ENCODE measurements at places on chromosomes 3 and 15.

- DNase-seq = no peak
Measured at GRCh38 chr3:138933981-138934691, 12.8 kb downstream of the FOXL2 start.

- DNase-seq = no peak
Measured at GRCh38 chr15:64096668-64097384, 1.0 kb downstream of the SNX1 start.

- DNase-seq = no peak
Measured at GRCh38 chr3:153305189-153305588, 143.2 kb downstream of the RAP2B start.

DNA sequence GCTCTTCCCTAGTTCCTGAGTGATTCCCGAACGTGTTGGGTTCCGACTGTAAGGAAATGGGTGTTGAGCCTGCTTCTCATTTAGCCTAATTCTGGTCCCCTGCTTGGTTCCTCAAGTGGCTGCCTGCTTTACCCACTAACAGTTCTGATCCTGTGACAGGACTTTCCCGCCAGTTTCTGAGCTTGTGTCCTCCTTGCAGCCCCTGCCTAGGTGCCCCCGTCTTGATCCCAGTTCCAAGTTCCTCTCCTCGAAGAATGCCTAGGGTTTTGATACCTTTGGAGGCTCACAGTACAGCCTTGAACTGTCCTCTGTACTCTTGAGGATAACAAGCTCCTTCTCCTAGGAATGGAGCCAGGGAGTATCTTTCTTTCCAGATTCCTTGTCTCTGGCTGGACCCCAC lies 12.0 kb upstream of the RASGRF1 start:
- DNase-seq = no peak

GRCh38 chr15:69217381-69217780 lies 56.9 kb downstream of the GLCE start:
- no peak for DNase-seq

- DNase-seq = no peak
Measured at GRCh38 chr3:107028626-107029025, 348.6 kb upstream of the CCDC54 start.

DNA sequence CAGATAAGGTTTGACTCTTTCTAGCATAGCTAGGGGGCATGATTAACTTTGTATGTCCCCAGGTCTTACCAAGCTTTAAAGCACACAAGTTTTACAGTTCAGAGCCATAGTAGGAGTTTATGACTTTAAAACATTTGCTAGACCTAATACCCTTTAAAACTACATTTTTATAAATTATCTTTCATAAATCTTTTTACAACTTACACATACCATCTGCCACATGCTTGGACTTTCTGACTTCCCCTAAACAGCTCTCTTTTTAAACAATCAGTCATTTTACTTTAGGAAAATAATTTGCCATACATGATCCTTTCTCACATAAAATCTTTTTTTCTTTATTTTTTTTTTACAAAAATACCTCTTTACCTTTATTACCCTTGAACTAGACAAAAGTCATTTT lies 735.3 kb upstream of the CADM2 start:
- no peak for DNase-seq

- DNase-seq = no peak
Measured at GRCh38 chr3:7396534-7396933, 535.6 kb downstream of the GRM7 start.

DNA sequence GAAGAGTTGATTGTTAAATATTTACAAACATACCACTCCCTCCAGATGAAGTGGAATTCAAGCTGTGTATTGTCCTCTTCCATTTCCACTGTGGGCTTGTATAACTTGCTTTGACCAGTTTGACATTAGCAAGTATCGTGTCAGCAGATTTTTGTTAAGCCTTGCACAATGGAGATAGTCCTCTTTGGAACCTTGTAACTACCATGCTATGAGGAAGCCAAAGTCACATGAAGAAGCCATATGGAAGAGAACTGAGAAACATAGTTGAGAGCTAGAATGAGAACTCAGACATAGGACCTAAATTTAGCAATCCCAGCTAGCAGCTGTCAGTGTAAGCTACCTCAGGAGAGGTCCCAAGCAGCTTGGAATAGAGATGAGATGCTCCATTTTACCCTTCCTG lies 889.2 kb downstream of the PDCD6IP start:
- DNase-seq = no peak

DNA sequence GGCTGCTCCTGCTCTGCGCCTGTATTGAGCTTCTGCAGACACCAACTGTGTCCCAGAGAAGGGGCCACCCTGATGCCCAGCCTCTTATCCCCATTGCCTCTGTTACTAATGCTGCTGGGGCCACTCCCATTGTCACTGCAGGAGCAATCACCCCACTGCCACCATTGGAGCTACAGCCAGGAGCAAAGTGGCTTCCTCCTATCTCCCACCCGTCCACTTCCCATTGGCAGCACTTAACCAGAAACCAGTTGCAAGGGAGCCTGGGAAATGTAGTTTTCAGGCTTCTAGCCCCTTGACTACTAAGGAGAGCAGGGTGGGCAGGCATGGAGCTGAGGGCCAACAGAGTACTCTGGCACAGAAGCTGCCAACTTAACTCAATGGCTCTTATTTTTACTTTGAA lies 55.9 kb upstream of the KLF13 start:
- no peak for DNase-seq

DNA sequence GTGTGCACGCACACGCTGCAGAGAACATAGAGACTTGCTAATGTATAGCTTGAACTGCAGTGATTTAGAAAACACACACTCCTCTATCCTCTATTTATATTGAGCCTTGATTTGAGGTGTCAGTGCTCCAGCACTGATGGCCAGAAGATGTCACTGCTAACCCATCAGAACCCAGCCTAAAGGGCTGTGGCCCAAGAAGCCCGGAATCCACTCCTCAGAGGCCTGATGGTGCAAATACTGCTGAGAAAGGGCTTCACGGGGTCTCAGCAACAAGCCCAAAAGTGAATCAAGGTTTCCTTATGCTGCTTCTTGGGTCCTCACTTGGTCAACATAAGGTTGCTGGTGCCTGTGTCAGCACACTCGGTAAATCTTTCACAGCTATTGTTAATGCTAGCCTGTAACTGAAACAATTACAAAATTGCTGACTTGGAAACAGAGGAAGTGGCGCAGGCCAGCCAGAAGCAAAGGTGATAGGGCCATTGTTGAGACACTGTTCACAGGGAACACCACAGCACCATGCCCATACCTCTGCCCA lies 60.3 kb downstream of the HEG1 start:
- no peak for DNase-seq

DNA sequence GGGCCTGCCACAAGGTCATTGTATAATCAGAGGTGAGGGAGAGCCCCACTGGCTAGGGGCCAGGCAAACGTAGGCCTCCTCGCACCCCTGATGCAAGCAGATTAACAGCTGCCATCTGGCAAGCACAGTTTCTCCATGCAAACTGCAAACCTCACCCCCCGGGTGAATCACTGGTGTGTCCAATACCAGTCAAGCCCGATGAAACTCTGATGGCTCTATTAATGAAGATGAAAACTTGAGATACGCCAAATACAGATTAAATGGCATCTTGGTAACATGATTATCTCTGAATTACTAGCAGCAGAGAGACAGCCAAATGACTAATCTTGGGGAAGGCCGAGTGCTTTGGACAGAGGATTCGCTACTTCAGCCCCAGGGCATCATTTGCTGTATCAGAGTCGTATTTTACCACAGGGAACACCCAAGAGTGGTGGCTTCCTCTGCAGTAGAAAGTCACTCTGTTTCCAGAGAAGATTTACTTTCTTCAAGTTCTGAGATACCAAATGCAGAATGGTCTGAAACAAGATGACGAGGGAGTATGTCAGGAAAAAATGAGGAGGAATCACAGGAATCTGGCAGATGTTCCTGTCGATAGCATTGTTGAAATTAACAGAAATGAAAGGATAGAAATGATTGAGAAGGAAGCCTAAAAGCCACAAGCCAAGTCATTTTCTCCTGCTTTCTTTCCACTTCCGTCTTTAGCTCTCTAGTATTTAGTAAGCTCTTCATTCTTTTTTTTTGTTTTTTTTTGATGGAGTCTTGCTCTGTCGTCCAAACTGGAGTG lies 96.2 kb upstream of the NR2F2 start:
- no peak for DNase-seq

GRCh38 chr3:127035677-127036076 lies 52.8 kb downstream of the PLXNA1 start:
- DNase-seq = no peak

DNA sequence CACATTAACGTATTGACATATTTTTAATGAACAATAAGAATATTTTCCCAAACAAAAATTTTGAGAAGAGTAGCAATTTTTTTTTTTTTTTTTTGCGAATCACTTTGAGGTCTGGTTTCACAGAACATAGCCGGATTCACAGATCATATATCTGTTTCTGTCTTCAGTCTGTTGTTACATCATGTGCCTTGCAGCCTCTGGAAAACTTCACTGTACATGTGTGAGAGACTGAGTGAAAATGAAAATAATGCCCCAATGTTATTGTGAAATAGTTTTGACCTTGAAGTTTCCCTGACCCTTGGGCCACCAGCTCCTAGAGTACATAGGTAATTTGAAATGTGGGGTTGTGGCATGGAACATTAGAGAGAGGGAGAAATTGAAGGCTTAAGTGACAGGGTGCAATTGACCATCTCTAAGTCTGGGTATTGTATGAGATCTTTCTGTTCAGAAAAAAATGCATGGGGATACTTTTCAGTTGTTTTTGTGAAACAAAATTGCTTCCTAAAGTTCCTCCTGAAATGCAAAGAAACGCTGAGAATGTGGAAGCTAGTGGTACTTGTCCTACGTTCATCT lies 14.0 kb downstream of the ITPR1 start:
- DNase-seq = no peak

- no peak for DNase-seq
Measured at GRCh38 chr3:169337500-169338078, 325.9 kb downstream of the MECOM start.

DNA sequence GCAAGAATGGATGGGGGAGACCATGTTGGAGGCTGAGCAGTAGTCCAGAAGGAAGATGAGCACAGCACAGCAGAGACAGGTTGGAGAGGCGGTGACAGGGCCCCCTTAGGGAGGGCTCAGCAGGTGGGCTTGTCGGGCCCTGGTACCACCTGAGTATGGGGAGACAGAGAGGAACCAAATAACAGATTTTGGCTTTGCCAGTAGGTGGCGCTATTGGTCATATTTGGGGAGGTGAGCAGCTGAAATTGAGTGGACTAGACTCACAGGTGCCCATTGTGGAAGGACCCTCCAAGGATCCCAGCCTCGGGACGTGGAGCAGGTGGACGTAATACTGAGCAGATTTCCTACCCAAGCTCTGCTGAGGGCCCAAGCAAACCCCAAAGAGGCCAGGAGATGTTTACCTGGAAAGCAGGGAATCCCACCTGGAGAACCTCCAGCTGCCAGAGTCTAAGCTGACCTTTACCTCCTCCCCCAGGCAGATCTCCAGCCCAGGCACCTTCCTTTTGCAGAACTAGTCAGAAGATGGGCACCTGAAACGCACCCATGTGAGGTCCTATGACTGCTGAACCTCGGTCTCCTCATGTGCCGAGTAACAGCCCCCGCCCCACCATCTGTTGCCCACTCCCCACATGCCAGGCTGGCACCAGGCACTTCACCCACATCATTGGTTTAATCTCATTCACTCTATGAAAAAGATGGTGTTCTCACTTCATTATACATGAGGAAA lies 24.6 kb upstream of the CORO2B start:
- DNase-seq = no peak

DNA sequence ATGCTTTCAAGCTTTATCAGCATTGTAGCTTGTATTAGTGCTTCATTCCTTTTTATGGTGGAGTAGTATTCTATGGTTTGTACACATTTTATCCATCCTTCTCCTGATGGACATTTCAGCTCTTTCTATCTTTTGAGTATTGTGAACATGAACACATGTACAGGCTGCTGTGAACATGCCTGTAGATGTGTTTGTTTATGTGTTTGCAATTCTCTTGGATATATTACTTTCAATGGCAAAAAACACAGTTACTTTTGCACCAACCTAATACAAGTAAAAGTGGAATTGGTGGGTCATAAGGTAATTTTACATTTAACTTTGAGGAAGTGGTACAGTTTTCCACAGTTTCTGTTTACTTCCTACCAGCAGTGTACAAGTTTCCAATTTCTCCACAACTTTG lies 180.4 kb downstream of the FNDC3B start:
- DNase-seq = no peak

- no peak for DNase-seq
Measured at GRCh38 chr15:23647001-23647295, 719 bp downstream of the MAGEL2 start.

- DNase-seq = no peak
Measured at GRCh38 chr3:177281292-177282118, 84.2 kb upstream of the TBL1XR1 start.

GRCh38 chr3:9916346-9916733 lies 558 bp upstream of the IL17RC start:
- no peak for DNase-seq

GRCh38 chr15:43251185-43251870 lies 15.4 kb downstream of the TGM5 start:
- DNase-seq = no peak

DNA sequence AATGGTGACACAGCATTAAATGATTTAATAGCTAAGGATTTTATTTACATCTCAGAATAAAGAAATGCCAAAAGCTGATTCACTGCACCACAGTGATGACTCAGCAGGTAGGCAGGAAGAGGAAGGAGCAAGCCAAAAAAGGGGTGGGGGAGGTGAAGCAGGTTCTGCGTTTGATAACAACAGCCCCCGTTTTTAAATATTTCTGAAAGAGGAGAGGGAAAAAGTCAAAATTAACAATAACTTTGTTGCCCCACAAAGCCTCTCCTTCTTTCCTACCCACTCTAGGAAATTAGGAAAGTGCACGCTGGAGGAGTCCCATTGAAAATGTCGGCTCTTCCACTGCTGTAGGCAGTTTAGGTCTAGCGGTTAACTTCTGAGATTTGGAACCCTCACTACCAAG lies 9.9 kb upstream of the CCDC54 start:
- no peak for DNase-seq

DNA sequence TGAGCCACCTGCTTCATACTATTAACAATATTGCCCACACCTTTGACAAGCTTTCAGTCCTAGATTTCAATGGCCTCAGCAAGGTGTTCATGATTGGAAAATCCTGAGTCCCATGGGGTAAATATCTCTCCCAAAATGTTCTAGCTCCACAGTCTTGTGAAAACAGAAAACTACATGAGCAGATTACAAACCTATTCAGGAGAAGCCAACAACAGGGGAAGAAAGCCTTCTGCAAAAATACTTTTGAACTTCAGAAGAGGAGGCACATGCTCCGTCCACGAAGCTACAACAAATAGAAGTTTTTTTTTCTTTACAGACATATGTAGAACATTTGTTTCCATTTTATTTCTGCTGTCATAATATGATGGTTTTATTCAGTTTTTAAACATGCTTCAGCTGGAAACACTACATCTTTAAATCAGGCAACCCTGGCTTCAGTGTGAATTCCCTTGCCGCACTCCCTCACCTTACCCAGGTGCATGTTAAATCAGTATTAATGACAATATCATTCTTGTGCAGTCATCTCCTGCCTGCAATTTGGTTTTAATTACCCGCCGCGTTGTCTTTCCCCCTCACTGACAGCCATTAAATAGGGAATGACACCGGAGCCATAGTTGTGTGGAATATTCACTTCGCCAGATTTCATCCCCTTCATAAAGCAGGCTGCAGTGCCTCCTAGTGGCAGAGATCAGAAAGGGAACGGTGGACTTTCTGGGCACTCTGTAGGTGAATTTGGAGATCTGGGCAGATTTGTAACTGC lies 725.5 kb upstream of the ARRDC4 start:
- DNase-seq = no peak
